Left renal cortex interstitium (tissue), 4 donors: ENCODE measurements at places on chromosomes 13 and 19. TPM values are rescaled to one million over a fixed set of nuclear protein-coding genes. Genes with fewer than 3 reads are reported as not detected.

Gene LRFN3
- 8.6 TPM for polyA plus RNA-seq

Gene TNNT1
- polyA plus RNA-seq = 4.3 TPM

Gene DIRAS1
- 3.4 TPM for polyA plus RNA-seq

Gene CLASRP
- polyA plus RNA-seq = 89.1 TPM
